ENCODE measurements at places on chromosomes 11 and 22.

DNA sequence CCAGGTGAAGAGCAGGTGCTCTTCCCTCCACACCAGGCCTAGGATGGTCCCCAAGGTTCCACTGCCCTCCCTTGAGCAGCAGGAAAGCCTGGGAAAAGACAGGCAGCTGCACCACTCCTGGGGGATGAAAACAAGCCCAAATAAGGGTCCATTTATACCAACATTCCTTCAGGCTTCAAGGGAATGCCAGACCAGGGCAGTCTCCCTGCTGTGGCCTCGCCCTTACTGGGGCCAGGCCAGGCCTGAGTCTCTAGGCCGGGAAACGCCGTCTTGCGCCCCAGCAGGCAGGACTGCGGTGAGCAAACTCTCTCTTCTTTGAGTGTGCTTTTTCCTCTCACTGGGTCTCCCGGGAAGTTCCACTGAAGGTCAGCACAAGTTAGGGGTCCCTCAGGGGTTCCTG, 443.5 kb downstream of the SOX6 start:
- DNase-seq = no peak

DNA sequence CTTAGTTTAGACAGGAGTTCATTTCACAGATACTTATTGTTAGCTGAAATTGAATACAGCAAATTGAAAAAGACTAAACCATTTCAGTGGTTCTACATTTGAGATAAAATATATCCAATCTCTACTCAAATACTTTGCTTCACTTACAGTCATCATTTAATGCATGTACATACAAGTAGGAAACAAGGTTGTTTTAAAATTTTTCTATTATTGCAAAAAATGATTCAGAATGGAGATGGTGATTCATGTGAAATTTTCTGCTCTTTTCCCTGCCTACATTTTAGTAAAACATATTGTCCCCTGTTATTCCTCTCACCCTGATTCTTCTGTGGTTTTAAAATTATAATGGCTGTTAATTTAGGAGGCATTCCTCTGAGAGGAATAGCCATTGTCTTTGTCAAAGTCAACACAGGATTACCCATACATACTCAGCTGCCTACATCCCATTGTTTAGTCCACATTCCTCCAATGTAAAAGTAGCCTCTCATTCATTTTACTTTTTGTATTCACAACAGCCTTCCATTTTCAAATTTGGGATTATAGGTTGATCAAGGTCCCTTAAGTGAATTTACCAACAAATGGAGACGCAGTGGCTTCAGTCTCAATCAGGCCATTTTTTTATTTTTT, 60.1 kb downstream of the TRPC6 start:
- DNase-seq = no peak

GRCh38 chr11:44576656-44577055, 11.2 kb downstream of the CD82 start:
- no peak for DNase-seq

DNA sequence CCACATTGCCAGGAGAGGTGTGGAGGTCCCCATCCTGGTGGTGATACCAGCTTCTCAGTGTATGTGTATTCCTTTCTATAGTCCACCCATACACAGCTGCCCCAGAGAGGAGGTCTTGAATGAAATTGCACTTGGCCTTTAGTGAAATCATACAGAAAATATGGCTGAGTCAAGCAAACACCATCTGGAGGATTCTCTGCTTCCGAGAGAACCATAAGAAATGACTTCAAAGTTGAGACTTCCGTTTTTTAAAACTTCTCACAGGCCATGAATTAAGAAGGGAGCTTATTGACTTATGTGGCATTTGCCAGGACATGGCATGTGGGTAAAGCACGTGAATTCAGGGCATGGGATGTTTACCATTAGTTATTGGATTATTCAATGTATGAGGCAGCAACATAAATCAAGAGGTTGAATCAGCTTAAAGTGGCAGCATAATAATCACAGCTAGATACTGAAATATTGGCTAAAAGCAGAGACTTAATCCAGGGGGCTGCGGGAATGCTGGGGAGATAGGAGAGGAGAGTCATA, 119.1 kb upstream of the MTNR1B start:
- DNase-seq = no peak

GRCh38 chr11:40188848-40189247, 1270.6 kb downstream of the LRRC4C start:
- peak; percentile 53 for DNase-seq

DNA sequence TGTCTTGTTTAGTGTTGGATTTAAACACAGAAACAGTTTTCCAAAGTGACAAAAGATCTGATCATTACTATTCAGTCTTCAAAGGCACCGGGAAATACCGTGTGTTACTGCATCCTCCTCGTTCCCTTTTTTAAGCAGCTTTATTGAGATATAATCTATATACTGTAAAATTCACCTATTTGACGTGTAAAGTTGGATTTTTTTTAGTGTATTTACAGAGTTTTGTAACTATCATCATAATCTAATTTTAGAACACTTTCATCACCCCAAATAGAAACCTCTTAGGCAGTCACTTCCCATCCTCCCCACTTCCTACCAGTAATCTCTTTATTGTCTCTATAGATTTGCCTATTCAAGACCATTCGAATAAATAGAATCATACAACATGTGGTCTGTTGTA, 1.4 kb downstream of the ANO5 start:
- no peak for DNase-seq

DNA sequence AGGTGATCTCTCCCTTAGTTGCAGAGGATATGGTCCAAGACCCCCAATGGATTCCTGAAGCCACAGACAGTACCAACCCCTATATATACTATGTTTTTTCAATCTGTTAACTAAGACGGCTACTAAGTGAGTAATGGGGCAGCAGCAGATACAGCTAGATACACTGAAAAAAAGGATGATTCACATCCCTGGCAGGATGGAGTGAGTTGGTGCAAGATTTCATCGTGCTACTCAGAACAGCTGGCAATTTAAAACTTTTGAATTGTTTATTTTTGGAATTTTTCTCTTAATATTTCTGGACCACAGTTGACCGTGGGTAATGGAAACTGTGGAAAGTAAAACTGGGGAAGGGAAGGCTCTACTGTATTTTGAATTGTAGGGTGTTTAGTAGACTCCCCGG, 17.0 kb upstream of the TMEM218 start:
- no peak for DNase-seq

DNA sequence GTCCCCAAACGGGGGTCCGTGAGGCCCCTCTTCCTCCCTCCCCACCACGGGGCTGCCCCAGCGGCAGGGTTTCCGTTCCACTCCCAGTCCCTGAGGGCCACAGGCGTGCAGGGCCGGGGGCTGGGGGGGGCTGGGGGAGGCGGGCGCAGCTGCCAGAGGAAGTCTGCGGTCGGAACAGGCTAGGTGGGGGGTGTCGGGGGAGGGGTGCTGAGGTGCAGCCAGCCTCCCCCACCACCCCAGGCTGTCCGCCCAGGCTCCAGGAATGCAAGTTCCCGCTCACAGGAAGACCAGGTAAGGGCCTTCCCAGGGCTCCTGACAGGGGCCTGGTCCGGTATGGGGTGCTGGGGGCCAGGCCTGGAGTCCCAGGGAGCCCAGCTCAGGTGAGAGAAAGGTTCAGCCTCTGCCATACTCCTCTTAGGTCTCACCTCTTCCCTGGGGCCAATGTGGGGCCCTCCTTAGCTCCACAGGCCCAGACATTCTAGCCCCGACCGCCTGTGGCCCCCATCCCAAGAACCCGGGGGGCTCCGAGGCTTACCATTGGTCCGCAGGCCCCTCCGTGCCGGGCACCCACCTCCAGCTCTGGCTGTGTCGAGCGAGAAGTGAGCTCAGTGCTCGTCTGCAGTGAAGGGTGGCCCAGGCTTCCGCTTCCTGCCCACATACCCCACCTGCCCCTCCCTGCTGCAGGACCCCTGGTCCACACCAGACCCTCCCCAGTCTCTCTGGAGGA, at the start of gene PTPRCAP:
PTPRCAP (minus strand) TSS at position 601 of the 727 bp plus-strand sequence; CDS start at position 538, 63 bp downstream.
- no peak for DNase-seq

GRCh38 chr11:122114976-122115375, 1.0 kb downstream of the BLID start:
- DNase-seq = no peak

- DNase-seq = no peak
These were observed 6.0 kb downstream of the IZUMO1R start for GRCh38 chr11:94310191-94310875.

DNA sequence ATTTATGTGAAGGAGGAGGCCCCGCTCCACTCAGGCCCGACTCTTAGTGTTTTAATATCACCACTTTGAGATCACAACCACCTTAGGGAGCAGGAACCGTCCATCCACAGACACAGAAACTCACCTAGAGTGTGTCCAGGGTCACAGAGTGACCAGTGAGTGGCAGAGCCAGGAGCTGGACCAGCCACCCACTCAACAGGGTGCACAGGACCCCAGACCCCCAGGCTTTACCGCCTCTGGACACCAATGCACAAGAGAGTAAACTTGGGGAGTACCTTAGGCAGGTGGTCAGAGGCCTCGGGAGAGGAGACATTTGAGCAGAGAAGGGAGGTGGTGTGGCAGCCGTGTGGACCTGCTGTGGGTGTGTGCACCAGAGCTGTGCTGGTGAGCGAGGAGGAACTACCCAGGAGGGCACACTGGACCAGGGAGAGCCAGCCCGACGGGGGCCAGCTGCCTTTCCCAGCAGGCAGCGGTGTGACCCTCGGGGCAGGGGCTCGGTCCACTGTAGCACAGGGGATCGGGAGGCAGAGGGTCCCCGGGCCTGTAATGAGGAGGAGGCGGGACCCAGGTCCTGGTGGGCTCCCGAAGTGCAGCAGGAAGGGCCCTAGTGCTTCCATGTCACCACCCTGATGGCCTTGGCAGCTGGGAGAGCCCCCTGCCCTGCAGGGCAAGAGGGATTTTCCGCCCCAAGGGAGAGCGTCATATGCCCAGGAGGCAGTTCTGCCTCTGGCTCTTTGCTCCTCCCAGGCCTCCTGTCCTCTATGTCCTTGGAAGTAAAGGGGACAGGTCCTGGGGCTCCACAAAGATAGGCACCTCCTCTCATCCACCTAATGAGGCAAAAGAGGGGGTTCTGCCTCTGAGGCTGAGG, 7.5 kb upstream of the NLRP6 start:
- DNase-seq = no peak

- DNase-seq = peak; percentile 32
These were observed at the start of gene SSTR3 for GRCh38 chr22:37212174-37212906. Gene SSTR3, minus strand, starts transcription at chr22:37212477. Its CDS starts 4,674 bp downstream, at chr22:37207803.

DNA sequence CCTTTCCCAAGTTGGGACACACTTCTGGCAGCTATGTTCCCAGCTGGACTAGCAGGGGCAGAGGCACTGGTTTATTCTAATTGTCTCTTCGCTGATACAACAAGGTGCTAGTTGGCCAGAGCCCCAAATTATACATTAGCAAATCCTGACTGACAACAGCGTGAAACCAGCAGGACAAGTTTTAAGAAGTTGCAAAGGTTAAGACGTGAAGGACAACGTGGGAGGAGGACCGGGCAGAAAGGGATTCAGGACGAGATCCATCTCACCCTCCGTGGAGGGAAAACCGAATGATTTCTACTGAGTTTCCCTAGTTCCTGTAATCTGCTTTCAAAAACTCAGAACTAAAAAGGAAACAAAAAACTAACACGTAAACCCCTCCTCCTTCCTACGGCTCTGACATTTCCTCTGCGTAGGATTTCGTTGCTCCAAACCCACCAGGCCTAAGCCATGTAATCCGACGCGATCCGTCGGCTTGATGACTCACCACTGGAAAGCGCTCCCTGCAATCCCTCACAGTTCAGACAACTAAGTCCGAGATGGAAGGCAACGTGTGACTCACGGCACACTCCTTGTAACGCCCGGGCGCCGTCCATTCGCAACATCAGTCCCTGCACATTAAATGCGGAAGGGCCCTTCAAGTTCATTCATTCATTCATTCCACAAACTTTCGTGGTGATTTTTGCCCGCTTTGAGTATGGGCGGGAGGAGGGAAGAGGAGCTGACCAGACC, 703 bp downstream of the POGLUT3 start:
- DNase-seq = peak; percentile 83

- DNase-seq = peak; percentile 24
These were observed 1.7 kb upstream of the RTN4RL2 start for GRCh38 chr11:57458410-57459163.

GRCh38 chr11:118886681-118887111, 3.0 kb downstream of the CXCR5 start:
- DNase-seq = no peak

DNA sequence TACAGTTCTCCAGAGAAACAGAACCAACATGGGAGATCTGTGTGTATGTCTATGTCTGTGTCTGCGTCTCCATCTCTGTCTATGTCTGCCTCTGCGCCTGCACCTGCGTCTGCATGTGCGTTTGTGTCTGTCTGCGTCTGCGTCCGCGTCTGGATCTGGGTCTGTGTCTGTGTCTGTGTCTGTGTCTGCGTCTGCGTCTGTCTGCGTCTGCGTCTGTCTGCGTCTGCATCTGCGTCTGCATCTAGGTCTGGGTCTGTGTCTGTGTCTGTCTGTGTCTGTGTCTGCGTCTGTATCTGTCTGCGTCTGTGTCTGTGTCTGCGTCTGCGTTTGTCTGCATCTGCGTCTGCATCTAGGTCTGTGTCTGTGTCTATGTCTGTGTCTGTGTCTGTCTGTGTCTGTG, 88.4 kb upstream of the SLC22A12 start:
- no peak for DNase-seq

GRCh38 chr11:75352588-75353206, 1.2 kb upstream of the ARRB1 start:
- no peak for DNase-seq

DNA sequence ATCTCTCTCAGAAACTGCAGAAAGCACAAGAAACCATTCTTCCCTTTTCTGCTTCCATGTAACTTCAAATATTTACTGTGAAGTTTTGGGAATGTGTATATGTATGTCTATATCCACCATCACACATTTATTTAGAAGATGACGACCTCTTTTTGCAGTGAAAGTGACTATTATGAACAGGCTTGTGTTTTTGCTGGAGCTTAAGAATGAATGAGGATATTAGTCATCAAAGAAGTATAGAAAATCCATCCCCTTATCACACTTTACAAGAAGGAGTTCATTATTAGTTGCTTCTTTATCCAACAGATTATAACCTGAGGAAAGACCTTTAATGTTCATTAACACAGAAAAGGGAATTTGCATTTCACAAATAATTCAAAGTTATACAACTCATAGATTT, 21.1 kb upstream of the SLC5A12 start:
- DNase-seq = no peak

- no peak for DNase-seq
These were observed 34.7 kb upstream of the NRIP3 start for GRCh38 chr11:9038541-9038940.

DNA sequence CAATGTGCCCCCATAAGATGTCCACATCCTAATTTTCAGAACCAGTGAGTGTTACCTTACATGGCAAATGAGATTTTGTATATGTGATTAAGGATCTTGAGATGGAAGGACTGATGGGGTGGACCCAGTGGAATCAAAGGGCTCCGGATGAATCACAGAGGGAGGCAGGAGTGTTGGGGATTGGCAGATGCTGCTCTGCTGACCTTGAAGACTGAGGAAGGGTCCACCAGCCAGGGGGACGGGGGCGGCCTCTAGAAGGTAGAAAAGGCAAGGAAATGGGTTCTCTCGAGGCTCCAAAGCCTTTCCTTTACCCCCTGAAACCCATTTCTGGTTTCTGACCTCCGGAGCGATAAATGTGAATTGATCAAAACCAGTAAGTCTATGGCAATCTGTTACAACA, 18.8 kb downstream of the TMEM218 start:
- no peak for DNase-seq

GRCh38 chr11:75656044-75656727, 12.7 kb downstream of the MAP6 start:
- DNase-seq = no peak

- peak; percentile 8 for DNase-seq
These were observed 412.5 kb downstream of the FAM181B start for GRCh38 chr11:82321206-82321605.

Data from G401 (cell line).